ENCODE measurements at places on chromosomes 3 and 15.

DNA sequence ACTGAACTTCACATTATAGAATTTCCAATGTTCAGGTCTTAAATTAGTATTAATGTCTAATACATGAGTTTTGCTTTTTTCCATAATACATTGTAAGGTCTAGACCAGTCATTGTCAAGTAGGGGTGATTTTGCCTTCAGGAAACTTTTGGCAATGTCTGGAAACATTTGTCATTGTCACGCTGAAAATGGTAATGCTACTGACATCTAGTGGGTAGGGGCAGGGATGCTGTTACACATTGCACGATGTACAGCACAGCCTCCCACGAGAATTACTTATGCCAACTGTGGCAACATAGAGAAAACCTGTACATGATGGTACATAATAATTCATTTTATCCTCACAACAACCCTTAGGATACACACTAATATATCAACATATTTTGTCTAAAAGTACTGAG is 384.1 kb downstream of the CADM2 start:
- no peak for DNase-seq

- DNase-seq: no peak
These were observed 196.2 kb downstream of the CHST2 start for GRCh38 chr3:143315766-143316165.

DNA sequence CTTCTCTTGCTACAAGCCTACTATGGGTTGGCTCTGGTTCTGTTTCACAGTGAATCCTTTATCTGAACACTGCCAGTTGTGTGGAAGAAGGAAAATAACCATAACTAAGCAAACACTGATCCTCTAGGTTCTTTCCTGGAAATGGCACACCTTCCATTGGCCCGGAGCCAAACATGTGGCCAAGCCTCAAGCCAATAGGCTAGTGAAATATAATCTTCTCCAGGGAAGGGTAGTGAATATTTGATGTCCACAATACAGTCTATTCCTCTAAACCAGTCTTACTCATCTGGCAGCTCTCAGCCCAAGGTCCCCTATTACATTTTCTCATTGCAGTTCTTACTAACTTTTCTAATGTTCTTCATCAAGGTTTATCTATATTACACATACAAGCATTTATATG is 921.3 kb downstream of the TUSC7 start:
- DNase-seq: no peak

DNA sequence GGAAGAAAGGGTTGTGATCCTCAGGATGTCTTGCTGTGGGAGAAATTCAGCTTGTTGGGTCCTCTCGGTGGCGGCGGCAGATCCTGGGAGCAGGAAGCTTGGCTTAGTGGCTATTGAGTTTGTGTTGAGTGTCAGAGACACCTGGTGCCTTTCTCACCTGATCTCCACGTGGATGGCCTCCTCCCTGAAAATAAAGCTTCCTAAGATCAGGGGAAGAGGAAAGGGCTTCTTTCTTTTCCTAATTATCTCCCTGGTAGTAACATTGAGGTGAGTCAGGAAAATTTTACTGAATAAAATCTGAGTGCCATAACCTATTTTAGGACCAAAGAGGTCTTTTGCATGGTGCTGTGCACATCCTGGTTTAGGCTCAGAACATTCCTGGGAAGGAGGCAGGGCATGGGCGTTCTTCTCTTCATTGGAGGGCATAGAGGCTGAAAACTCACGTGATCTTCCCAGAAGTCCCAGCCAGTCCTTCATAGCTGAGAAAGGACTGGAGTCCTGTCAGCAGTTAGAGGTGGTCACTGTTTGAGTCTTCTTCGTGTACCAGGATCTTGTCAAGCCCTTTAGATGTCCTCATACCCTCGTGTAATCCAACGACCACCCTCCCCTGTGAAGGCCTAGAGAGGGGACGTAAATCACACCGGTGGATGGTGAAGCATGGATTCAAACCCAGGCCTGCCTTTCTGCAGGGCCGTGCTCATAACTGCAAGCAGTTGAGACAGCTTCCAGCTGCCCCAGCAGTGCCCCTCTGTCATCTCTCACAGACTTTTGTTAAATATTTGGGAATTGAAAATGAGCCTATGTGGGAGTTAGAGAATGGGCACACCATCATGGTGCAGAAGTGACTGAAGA is 1.1 kb downstream of the CMTM8 start:
- no peak for DNase-seq

DNA sequence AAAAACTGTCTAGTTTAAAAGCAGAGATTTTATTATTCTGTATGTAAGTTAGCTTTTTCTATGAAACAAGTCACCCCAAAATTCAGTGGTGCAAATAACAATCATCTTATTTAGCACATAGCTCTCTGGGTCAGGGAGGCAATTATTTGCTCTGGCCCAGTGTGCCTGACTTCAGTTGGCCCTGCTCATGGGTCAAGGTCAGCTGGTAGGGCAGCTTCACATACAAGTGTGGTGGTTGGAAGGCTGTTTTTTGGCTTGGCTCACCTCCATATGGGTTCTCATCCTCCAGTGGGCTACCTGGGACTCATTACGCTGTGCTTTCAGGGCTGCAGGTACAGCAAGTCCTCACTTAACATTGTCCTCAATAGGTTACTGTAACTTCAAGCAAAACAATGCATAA is 228.6 kb downstream of the NR2F2 start:
- DNase-seq: no peak

- no peak for DNase-seq
These were observed 41.5 kb upstream of the CFAP161 start for GRCh38 chr15:81092559-81092902.

DNA sequence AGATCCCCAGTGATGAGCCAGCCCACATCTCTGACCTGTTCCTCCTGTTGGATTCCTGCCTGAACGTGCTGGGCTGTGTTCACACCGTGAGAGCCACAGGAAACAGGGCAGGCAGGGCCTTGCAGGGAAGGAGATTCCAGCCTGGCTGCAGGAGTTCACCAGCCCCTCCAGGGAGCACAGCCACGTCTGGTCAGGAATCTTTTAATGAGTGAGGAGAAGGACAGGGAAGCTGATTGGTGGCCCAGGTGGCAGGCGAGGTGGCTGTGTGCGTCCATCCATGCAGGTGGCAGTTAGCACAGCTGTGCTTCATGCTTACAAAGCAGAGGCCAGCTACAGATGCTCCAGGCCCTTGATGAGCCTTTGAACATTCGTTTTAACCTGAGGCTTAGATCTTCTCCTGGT is 10.5 kb downstream of the LRRK1 start:
- DNase-seq: no peak

- no peak for DNase-seq
These were observed at the start of gene ONECUT1 for GRCh38 chr15:52790169-52790708. TSS of gene ONECUT1 (minus strand) at chr15:52790336. CDS start at chr15:52789884, 452 bp downstream.

DNA sequence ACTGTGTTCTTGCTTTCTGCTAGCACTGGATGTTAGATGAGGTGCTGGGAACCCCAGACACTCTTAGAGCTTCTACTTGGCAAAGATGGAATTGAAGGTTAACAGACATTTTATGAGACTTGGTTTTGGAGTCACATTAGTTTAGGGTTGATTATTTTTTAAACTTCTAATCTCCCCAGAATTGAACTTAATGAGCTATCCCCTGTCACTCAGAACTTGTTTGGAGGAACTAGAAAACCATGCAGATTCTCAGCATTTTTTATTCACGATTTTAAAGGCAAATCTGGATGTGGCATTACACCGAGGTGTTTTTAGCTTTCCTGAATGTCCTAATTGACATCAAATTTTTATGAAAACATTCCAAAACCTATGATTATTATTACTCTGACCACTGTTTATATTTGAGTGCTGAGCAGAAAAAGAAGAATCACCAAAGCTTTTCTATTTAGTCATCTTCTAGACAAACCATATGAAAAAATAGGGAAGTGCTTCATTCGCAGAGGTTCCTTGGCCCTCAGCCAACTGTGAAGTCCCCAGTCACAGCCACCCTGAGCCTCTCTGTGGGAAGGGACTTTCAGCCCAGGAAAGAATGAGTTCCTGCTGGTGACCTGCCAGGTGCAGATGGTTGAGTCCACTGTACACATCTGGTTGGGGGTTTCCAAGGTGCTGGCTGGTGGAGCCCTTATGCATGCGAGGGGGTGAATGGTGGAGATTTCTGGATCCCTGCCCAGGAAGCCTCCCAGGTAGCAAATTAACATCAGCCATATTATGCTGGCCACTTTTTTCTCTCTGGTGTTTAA is 196.0 kb upstream of the TOPAZ1 start:
- DNase-seq: no peak

DNA sequence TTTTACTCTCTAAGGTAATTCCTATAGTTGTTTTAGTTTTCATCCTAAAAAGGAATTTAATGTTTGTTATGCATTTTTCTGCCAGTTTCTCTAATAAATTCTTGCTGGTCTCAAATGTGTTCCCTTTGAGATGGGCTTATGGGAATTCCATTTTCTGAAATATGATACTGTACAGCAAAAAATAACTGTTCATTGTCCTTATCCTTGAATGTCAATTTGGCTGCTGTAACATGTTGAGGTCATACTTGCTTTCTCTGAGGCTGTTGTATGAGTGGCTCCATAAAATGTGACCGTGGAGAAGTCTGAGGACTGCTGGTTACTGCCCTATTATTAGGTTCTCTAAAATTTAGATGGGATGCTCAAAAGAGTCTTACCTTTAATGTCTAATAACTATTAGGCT is 266.5 kb downstream of the ADAMTS17 start:
- no peak for DNase-seq

- DNase-seq: no peak
These were observed 277.9 kb downstream of the RPLP1 start for GRCh38 chr15:69730281-69731080.

GRCh38 chr15:32723171-32723948 is 5.6 kb downstream of the GREM1 start:
- no peak for DNase-seq

DNA sequence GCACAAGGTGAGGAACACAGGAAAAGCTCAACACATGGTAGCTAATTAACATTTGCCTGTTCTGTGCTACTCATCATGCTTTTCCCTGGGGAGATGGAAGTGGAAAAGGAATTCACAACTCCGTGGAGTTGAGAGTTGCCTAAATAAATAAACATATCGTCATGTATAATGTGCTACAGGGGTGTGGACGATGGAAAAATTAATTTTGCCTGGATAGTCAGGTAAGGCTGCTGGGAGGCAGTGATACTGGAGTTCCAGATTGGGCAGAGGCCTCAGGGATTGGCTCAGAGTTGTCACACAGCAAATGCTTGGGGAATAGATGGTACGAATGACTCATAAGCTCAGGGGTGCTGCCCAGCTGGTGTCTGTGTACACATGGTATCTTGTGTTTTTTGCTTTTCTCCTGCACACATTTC is 3.1 kb upstream of the ABHD6 start:
- no peak for DNase-seq

GRCh38 chr3:55060896-55061719 is 133.2 kb upstream of the LRTM1 start:
- no peak for DNase-seq

DNA sequence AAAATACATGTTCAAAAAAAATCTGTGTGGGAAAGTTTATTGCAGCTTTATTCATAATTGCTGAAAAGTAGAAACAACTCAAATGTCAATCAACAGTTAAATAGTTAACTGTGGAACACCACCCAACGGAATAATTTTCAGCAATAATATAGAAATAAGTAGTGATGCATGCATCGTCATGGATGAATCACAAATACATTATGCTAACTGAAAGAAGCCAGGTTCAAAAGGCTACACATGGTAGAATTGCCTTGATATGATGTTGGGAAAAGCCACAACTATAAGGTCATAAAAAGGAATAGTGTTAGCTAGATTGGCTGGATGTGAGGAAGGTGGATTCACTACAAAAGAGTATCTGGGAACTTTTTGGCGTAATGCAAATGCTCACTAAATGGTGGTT is 82.0 kb downstream of the GMNC start:
- no peak for DNase-seq

DNA sequence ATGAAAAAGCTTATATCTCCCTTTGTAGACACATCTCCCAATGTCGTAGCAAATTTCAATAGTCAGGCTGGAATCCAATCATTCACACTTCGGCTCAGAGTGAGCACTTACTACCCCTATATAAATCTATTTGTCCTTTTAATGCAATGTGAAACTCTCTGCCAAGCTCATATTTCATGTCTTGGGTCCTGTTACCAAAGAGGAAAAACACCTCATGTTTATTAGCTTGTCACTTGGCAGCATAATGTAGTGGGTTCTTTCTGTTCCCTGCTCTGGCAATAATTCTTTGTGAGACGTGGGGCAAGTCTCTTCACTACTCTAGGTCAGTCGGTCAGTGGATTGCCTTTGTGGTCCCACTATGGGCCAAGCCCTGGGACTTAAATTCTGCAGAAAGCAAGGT is 107.1 kb downstream of the SRGAP3 start:
- DNase-seq: no peak

Data from stimulated activated CD4-positive, alpha-beta T cell treated with anti-CD3 and anti-CD28 coated beads, Interleukin-1b, Interleukin-23, amount 100 ng/mL, for 1 hour (primary cell).